ENCODE measurements at places on chromosomes 12 and 14.
A peak's percentile ranks its signal among the peaks of the same experiment; 100 is the strongest.

DNA sequence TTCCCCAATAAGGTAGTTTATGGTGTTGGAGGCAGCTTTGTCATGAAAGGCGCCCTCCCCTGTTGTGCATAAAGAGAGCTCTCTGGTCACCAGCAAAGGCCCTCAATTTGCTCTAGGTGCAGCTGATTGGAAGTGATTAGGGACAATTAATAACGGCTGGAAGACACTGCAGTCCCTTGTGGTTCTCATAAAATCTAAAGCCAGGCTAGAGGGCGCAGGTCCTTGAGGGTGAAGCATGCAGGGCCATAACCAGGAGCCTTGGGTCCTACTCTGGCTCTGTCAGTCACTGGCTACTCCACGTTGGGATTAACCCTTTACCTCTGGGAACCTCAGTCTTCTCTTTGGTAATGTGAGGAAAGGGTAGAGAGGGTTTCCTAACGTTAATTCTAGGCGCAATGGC, 1.9 kb downstream of the DAAM1 start:
- no peaks in the 10 kb centered on the region for H3K36me3 ChIP-seq
- peak overlapping the region; percentile 8 for H3K4me3 ChIP-seq
- H3K27ac ChIP-seq = no peak overlapping the region
- peaks cover 4% of the 10 kb centered on the region for H3K27me3 ChIP-seq

- H3K36me3 ChIP-seq = no peaks in the 10 kb centered on the region
- peak; percentile 21 for DNase-seq
- H3K27me3 ChIP-seq = peaks cover 22% of the 10 kb centered on the region
- H3K27ac ChIP-seq = no peak within 1 kb of the TSS
- no peak within 1 kb of the TSS for H3K4me3 ChIP-seq
Observed at GRCh38 chr12:23949348-23950209, at the start of gene SOX5. Gene SOX5 (minus strand): TSS chr12:23949670. CDS start chr12:23949601, 69 bp downstream.

- no peak for DNase-seq
- H3K27me3 ChIP-seq = no peaks in the 10 kb centered on the region
- no peak overlapping the region for H3K27ac ChIP-seq
- H3K4me3 ChIP-seq = no peak overlapping the region
Observed at GRCh38 chr12:76055393-76055792, 23.8 kb upstream of the PHLDA1 start.

GRCh38 chr12:57470970-57471656, 8.6 kb downstream of the ARHGAP9 start:
- H3K36me3 ChIP-seq = peaks cover 73% of the 10 kb centered on the region
- no peak overlapping the region for H3K4me3 ChIP-seq
- no peaks in the 10 kb centered on the region for H3K27me3 ChIP-seq
- peaks cover 12% of the 10 kb centered on the region for H3K4me1 ChIP-seq
- no peak for DNase-seq
- no peak overlapping the region for H3K27ac ChIP-seq

GRCh38 chr14:36508418-36509068, 11.5 kb downstream of the NKX2-1 start:
- no peak overlapping the region for H3K4me3 ChIP-seq
- H3K36me3 ChIP-seq = no peaks in the 10 kb centered on the region
- peaks cover 1% of the 10 kb centered on the region for H3K4me1 ChIP-seq
- no peak for DNase-seq
- no peak overlapping the region for H3K27ac ChIP-seq

DNA sequence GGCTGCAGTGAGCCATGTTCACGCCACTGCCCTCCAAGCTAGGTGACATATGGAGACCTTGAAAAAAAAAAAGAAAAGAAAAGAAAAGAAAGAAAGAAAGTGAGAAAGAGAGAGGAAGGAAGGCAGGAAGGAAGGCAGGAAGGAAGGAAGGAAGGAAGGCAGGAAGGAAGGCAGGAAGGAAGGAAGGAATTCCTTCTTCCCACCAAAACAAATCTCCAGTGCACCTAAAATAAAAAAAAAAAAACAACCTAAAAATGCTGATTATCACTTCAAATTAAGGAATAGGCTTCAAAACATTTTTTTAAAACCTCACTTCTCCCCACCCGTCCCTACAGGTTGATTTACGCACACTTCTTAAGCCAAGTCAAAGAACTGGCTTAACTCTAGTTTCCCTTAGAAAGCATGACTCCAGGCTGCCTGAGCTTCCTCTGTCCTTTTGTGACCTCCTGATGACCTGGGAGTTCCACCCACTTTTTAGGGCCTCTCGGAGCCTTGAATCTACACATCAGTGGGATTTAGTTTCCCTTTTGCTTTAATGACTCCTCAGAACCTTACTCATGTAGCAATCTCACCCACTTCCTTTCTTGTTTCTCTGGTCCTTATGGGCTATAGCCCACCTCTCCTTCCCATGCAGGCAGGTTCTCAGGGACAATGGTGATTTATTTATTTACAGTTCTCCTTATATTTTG, 18.6 kb downstream of the DUSP6 start:
- peak overlapping the region; percentile 11 for H3K27ac ChIP-seq
- peak; percentile 90 for DNase-seq
- no peaks in the 10 kb centered on the region for H3K27me3 ChIP-seq
- H3K4me1 ChIP-seq = peaks cover 13% of the 10 kb centered on the region
- no peaks in the 10 kb centered on the region for H3K36me3 ChIP-seq

- H3K27me3 ChIP-seq = no peaks in the 10 kb centered on the region
- no peaks in the 10 kb centered on the region for H3K36me3 ChIP-seq
- no peaks in the 10 kb centered on the region for H3K4me1 ChIP-seq
- no peak for DNase-seq
- no peak overlapping the region for H3K4me3 ChIP-seq
- no peak overlapping the region for H3K27ac ChIP-seq
Observed at GRCh38 chr14:36424478-36425102, 95.4 kb downstream of the NKX2-1 start.

GRCh38 chr14:37051680-37052079, 120.7 kb downstream of the SLC25A21 start:
- H3K27me3 ChIP-seq = no peaks in the 10 kb centered on the region
- no peak overlapping the region for H3K4me3 ChIP-seq
- DNase-seq = no peak

- no peak overlapping the region for H3K27ac ChIP-seq
- no peak overlapping the region for H3K4me3 ChIP-seq
- H3K36me3 ChIP-seq = no peaks in the 10 kb centered on the region
- H3K4me1 ChIP-seq = no peaks in the 10 kb centered on the region
Observed at GRCh38 chr14:32588448-32589320, 259.6 kb downstream of the AKAP6 start.

- no peak for DNase-seq
- H3K36me3 ChIP-seq = no peaks in the 10 kb centered on the region
- no peak overlapping the region for H3K27ac ChIP-seq
- peaks cover 10% of the 10 kb centered on the region for H3K4me1 ChIP-seq
- no peak overlapping the region for H3K4me3 ChIP-seq
- no peaks in the 10 kb centered on the region for H3K27me3 ChIP-seq
Observed at GRCh38 chr12:65656156-65656882, 168.0 kb upstream of the HMGA2 start.

- no peaks in the 10 kb centered on the region for H3K27me3 ChIP-seq
- H3K36me3 ChIP-seq = peaks cover 2% of the 10 kb centered on the region
- H3K27ac ChIP-seq = peak overlapping the region; percentile 78
- no peak overlapping the region for H3K4me3 ChIP-seq
Observed at GRCh38 chr14:67618617-67619063, 1.1 kb upstream of the ARG2 start.

Data from common myeloid progenitor, CD34-positive (primary cell).